ENCODE measurements at places on chromosomes 7 and 10. TPM values are rescaled to one million over a fixed set of nuclear protein-coding genes. Genes with fewer than 3 reads are reported as not detected.

DNA sequence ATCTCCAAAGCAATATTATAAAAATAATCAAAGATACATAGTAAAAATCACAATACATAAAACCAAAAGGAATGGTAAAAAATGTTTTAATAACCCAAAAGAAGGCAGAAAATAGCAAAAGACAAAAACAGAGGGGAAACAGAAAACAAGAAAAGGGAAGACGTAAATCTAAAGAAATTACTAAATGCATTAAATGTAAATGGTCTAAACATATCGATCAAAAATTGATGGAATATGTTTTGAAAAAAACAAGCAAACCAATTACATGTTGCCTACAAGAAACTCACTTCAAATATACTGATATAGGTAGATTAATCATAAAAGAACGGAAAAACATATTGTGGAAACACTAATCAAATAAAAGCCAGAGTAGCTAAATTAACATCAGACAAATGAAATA, 369.1 kb downstream of the GRID1 start:
- DNase-seq, result no peak

DNA sequence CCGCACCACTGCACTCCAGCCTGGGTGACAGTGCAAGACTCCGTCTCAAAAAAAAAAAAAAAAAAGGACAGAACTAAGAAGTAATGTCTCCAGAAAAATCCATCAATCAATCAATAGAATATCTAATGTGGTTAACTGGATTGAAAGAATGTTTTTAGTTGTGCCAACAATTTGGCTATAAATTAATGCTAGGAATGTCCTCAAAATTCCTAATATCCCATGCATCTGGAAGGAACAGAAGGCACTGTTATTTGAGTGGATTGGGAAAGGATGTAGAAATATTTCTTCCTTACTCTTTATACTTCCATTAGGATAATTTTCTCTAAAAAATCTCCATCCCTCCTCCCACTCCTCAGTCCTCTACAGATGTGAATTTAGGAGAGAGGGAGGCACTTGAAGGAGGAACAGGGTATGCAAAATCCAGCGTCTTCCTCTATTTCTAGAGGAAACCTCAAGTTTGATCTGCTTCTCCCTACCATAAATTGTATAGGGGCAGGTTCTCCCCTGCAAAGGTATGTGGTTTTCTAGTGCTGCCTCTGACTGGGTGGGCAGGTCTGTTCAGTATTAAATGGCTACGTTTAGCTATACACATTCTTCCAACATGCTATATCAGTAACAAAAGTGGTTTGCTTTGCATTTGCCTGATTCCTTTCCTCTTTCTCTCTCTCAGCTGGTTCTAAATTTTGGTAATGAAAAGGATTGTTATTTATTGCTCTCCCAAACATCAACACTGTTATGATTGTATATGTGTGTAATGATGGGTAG, 54.1 kb downstream of the RNLS start:
- DNase-seq, result no peak

GRCh38 chr10:12492016-12492415, 142.7 kb downstream of the CAMK1D start:
- DNase-seq, result no peak

GRCh38 chr7:44881610-44882009, 3.7 kb downstream of the PURB start:
- no peak for DNase-seq

DNA sequence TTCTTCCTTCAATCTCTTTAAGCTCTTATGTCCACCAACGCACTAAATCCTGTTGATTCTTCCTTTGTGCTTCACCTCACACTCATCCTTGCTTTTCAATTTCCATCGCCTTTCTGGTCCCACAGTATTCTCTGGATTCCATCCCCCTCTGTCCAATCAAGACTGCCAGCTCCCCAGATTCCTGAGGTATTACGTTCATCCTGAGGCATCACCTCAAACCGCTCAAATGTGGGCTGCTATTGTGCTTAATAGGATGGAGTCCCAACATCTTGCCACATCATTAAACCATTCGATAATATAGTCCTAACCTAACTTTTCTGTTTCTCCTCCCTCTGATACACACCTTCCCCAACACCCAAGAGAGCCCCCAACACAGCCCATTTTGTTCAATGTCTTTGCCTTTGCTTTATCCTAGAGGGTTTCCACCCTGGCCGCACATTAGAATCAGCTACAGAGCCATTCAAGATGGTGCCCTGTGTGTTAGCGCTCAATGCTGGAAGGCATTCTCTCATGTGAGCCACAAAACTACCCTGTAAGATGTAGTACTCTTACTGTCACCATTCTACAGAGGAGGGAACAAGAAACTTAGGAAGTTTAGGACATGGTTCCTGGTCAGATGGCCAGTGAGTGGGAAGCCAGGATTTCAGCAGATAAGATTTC, 79.5 kb upstream of the LEP start:
- no peak for DNase-seq

GRCh38 chr7:30113144-30113543, 21.6 kb upstream of the MTURN start:
- no peak for DNase-seq

DNA sequence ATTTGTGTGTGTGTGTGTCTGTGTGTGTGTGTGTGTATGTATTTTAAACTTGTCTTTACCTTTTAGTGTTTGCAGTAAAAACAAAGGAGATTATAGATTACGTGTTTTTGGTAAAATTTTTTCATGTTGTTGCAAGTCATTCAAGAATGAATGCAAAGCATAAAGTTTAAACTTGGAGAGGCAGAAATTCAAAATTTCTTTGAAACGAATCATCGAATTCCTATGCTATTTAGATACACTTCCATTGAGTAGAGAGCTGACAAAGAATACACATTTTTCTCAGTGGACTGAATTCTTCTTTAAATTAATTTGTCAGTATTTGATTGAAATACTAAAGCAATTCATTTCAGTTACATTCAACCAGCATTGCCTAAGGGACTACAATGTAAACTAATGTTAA, 66.0 kb upstream of the HDAC9 start:
- no peak for DNase-seq

DNA sequence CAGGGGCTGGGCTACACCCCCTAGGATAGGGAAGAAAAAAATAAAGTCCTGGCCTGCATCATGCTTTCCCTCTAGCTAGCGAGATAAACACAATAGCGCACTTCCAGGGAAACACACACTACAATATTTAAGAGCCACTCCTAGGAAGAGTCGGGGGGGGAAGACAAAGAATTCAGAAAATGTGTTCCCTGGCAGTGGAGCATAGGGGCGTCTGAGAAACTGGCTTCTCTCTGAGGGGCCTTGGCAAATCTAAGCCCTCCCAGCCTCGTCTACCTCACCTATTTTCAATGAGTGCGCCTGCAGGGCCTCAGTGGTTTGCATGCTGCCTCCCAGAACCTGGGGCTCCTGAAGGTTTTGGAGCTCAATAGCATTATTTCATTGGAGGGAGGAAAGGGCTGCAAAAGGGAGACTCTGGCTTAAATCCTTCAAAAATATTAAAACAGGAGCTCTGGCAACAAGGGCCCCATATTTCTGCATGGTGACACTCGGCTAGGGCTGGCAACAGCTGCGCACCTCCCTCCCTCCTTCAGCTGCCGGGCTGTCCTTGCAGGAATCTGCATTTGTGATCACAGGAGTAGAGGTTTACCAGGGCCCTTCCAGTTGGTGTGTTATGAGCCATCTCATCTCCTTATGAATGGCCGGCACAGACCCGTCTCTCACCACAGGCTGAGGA, 10.8 kb downstream of the ANXA11 start:
- DNase-seq, result no peak

DNA sequence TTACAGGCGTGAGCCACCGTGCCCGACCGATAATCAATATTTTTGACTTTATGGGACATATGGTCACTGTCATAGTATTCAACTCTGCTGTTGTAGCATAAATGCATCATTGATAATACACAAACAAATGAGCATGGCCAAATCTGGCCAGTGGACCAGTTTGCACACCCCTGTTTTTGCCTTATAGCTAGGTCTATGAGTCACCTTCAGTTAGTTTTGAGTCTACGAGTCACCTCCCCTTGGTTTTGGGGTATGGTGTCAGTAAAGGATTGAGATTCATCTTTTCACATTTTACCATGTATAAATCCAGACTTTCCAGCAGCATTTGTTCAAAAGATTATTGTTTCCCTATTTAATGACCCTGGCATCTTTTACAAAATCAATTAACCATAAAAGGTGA, 362.5 kb upstream of the NRP1 start:
- no peak for DNase-seq

GRCh38 chr7:36016648-36017047, 136.4 kb upstream of the EEPD1 start:
- no peak for DNase-seq

- no peak for DNase-seq
These were observed 4.1 kb downstream of the CYP2W1 start for GRCh38 chr7:986766-987751.

- DNase-seq, result no peak
These were observed 215.8 kb downstream of the PHTF2 start for GRCh38 chr7:78014401-78014800.

- peak; percentile 64 for DNase-seq
These were observed 707 bp upstream of the C1GALT1 start for GRCh38 chr7:7181519-7182155.

DNA sequence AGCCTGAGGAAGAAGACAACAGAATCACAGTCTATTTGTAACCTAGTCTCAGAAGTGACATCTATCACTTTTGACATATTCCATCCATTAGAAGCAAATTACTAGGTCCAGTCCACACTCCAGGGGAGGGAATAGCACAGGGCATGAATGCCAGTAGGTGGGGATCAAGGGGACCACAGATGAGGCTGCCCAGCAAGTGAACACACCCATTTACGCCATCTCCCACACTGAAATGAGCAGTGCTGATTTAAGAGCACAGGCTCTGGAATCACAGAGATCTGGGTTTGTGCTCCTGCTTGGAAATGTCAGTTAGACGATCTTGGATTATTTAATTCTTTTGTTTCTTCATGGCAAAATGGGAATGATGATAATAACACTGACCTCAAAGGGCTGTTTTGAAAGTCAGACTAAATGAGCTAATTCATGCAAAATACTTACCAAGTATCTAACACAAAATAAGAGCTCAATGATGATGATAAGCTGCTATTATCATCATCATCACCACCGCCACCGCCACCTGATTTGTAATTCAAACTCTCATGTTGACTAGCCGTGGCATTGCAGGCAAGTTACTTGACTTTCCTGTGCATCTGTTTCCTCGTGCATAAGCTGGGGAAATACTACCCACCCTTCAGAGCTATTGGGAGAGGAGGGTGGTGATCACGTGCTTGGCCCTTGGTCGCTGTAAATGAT, 138.9 kb upstream of the KLF14 start:
- no peak for DNase-seq

GRCh38 chr7:157515342-157516041, 178.7 kb downstream of the DNAJB6 start:
- DNase-seq, result no peak

- DNase-seq, result no peak
These were observed 53.5 kb upstream of the ARHGAP12 start for GRCh38 chr10:31982111-31982510.

DNA sequence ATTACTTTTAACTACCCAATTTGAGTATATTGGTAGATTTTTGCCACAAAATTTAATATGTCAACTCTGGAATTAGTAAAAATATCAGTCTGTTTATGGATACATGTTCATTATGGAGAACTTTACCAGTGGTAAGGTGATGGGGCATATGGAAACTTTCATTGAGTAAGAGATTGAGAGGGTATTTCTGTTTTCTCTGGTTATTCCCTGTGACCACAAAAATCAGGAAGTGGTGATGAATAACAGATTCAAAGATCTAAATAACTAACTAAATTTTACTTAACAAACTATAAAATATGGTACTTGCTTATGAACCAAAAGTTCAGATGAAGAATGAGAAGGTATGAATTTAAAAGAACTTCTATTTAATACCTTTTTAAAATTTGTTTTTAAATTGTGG, 22.1 kb upstream of the STEAP4 start:
- no peak for DNase-seq

GRCh38 chr10:120034236-120034635, 141.7 kb downstream of the SEC23IP start:
- DNase-seq, result no peak

DNA sequence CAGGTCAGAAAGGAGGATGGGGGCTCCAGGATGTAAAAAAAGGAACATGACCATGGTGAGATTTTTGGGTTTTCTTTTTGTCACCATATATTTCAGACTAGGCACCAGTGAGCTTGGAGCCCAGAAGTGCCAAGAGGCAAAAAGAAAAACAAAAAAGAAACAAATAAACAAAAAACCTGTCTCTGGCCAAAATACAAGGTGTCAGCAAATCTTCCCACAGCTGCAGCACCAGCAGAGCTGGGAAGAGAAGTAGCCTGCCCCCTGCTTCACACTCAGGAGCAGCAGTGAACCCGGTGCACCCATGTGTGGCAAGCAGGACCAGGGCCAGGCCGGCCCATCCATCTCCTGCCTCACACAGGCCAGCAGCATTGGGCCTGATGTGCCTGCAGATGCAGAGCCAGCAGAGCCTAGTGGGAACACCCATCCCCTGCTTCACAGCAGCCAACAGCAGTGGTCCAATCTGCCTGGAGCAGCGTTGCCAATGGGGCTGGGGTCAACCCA, 34.7 kb upstream of the C10orf71 start:
- no peak for DNase-seq

GRCh38 chr10:60646966-60647796, 131.1 kb upstream of the CDK1 start:
- peak; percentile 22 for DNase-seq

- DNase-seq, result peak; percentile 32
These were observed 2.3 kb downstream of the PRXL2A start for GRCh38 chr10:80410578-80411145.

DNA sequence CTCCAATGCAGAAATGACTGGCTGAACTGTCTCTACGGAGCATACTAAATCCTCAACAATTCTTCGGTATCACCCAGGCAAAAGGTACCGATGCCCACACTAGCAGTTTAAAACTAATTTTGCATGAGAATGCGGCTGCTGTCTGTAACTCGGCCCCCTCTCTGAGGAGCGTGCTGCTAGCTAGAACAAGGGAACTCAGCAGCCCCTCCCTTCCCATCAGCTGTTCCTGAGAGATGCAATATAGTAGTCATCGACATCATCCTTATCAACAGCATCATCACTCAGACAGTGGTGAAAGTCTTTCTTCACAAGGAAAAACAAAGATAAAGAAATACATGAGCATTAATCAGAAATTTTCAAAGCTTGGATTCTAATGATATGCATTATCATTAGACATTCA, 189.1 kb upstream of the FRMD4A start:
- no peak for DNase-seq

GRCh38 chr7:149791-150636, 42.4 kb upstream of the FAM20C start:
- DNase-seq, result peak; percentile 52

The PIK3CG gene
- 7.4 TPM for total RNA-seq

The C10orf67 gene
- total RNA-seq, result not detected

The ADO gene
- 14.3 TPM for total RNA-seq

The HOXA9 gene
- 58.9 TPM for total RNA-seq

The RP9 gene
- 2.0 TPM for total RNA-seq

The AASS gene
- total RNA-seq, result 19.1 TPM

The TRIM24 gene
- 12.1 TPM for total RNA-seq

The STEAP1 gene
- total RNA-seq, result 30.0 TPM

The SLC16A12 gene
- not detected for total RNA-seq

The PON3 gene
- not detected for total RNA-seq

The TEX47 gene
- total RNA-seq, result not detected

The ANKIB1 gene
- 29.9 TPM for total RNA-seq
